CD4-positive, alpha-beta T cell treated with Interleukin-15 for 4 hours (primary cell): ENCODE measurements at places on chromosomes 6 and 20.

GRCh38 chr20:38665094-38665493 is 59.2 kb upstream of the SLC32A1 start:
- DNase-seq = no peak

GRCh38 chr6:79159846-79160245 is 74.6 kb downstream of the HMGN3 start:
- no peak for DNase-seq

DNA sequence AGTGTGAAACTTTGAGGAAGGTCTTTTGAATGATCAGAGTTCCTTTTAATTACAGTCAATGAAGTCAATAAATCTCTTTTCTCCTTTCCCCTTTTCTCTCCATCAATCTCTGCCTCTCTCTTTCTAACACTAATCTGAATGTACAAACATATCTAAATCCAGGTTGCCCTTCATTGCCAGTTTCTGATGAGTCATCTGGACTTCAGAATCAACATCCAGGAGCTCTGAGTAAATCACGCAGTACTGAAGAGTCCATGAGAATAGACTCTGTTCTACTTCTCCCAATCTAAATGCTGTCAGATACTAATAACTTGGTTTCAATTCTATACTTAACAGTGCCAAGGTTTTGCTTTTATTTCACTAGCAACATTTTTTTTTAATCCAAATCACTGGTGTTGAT is 238.7 kb upstream of the THEMIS start:
- no peak for DNase-seq

GRCh38 chr20:62860391-62860923 is 1.2 kb downstream of the TCFL5 start:
- DNase-seq = no peak

- no peak for DNase-seq
Observed at GRCh38 chr6:107616775-107617174, 126.9 kb downstream of the SOBP start.
